ENCODE measurements at places on chromosomes 3 and 15.

DNA sequence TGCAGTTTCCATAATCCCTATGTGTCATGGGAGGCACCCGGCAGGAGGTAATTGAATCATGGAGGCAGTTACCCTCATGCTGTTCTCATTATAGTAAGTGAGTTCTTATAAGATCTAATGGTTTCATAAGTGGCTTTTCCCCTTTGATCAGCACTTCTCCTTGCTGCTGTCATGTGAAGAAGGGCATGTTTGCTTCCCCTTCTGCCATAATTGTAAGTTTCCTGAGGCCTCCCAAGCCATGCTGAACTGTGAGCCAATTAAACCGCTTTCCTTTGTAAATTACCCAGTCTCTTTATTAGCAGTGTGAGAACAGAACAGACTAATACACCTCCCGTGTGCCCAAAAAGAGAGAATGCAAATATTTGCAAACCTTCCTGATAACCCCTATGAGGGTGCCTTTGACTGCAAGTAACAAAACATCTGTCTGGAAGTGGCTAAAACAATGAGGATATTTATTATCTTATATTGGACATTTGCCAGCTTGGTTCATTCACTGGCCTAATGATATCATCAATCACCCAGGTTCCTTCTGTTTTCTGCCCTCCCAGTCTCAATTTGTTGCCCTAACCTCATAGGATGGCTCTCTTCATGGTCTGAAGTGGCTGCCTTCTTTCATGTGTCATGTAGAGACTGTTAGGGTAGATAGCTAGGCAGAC lies 68.7 kb downstream of the BHLHE40 start:
- no peak for DNase-seq

- DNase-seq = no peak
Observed at GRCh38 chr15:89888214-89888804, 5.5 kb downstream of the AP3S2 start.

- DNase-seq = no peak
Observed at GRCh38 chr3:107063351-107063750, 313.9 kb upstream of the CCDC54 start.

DNA sequence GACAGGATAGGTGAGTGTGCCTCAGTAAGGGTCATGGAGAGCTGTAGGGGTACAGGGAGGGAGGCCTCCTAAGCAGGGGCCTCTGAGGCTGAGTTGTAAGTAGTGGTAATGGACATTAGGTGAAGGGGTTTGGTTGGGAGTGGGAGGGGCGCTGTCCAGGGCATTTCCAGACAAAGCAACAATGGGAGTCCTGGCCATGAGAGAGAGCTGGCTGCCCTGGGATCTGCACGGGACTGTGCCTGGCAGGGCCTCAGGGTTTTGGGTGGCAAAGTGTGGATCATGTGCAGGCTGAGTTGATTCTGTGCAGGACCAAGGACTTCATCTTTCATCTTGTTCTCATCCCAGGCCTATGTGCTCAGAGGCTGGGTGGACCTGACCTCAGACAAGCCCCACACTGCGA lies 4.6 kb downstream of the TTC21A start:
- no peak for DNase-seq

- DNase-seq = no peak
Observed at GRCh38 chr3:194117104-194117845, 18.7 kb upstream of the HES1 start.

DNA sequence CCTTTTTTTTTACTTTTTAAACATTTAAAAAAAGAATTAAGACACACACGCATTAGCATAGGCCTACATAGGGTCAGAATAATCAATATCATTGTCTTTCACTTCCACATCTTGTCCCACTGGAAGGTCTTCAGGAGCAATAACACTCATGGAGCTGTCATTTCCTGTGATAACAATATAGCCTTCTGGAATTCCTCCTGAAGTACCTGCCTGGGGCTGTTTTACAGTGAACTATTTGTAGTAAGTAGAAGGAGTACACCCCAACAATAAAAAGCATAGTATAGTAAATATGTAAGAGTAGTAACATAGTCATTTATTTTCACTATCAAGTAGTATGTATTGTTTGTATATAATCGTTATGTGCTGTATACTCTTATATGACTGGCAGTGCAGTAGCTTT lies 19.5 kb upstream of the CLDN18 start:
- no peak for DNase-seq

- DNase-seq = no peak
Observed at GRCh38 chr15:36403351-36403750, 176.1 kb upstream of the CDIN1 start.

- DNase-seq = no peak
Observed at GRCh38 chr3:23106666-23107065, 96.5 kb upstream of the UBE2E2 start.

DNA sequence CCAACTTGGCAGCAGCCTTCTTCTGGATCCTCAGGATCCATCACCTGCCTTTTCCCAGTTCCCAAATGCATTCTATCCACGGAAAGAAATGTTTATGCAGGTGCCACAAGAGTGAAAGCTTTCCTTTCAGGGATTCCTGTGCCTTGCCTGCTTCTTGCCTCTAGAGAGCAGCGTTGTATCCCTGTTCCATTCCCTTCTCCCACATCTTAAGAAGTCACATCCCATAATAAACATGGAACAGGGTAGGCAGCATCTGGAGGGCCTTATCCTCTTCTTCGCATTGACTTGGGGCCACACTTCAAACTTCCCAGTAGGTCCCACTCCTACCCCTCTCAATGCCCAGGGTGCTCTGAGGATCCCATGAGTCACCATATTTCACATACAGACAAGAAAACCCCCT lies 72.7 kb upstream of the DCLK3 start:
- no peak for DNase-seq

DNA sequence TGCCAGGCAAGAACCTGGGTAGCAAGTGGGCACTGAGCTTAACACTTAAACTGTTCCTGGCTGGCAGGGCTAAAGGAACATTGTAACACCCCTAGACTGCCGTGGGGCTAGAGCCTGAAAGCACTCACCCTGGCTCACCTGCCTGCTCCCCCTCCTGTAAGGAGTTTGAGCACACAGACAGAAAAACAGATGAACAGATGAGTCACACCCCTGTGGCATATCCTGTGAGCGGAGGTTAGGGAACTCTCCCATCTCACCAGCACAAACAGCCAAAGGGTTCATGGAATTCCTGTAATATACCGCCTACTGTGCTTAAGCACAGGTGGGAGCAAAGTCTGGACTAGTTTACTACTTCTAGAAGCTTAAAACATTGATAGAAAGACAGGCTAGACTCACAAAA lies 300.1 kb downstream of the ROBO1 start:
- DNase-seq = no peak

DNA sequence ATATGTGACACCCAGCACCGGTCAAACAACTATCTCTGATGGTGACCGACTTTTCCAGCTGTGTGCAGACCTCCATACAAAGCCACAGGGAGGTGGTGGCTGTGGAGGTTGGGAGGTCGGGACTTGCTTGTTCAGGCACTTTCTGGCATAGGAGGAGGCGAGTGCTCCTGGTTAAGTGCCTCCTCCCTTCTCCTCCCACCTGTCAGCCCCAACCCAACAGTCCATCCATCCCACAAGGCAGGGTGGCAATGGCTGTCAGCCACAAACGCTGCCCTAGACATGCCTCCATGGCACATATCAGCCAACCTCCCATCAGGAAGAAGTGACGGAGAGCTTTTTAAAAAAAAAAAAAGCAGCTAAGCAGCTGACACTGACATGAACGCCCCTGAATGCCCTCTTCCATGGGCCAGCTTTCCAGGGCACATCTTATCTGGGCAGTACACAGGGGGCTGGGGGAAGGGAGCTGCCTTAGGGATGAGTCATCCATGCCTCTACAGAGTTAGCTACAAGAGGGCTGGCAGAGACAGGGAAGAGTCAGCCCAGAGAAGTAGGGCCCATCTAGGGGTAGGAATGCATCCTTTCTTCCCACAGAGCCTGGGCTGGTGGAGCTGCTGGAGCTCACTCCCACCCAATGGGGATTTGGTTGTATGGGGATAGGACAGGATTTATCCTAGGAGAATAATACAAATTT lies 41.2 kb downstream of the CCDC12 start:
- DNase-seq = no peak

GRCh38 chr15:74832826-74833225 lies 6.4 kb downstream of the CPLX3 start:
- no peak for DNase-seq

GRCh38 chr15:98902931-98903330 lies 104.7 kb downstream of the PGPEP1L start:
- no peak for DNase-seq

GRCh38 chr3:32154205-32154579 lies 47.8 kb downstream of the GPD1L start:
- no peak for DNase-seq

Data from CD4-positive, alpha-beta memory T cell (primary cell).